ENCODE measurements at places on chromosomes 1 and 21.

GRCh38 chr1:27538793-27539192 is 48.8 kb upstream of the WASF2 start:
- DNase-seq = no peak

GRCh38 chr1:10784998-10785727 is 11.3 kb downstream of the CASZ1 start:
- no peak for DNase-seq

DNA sequence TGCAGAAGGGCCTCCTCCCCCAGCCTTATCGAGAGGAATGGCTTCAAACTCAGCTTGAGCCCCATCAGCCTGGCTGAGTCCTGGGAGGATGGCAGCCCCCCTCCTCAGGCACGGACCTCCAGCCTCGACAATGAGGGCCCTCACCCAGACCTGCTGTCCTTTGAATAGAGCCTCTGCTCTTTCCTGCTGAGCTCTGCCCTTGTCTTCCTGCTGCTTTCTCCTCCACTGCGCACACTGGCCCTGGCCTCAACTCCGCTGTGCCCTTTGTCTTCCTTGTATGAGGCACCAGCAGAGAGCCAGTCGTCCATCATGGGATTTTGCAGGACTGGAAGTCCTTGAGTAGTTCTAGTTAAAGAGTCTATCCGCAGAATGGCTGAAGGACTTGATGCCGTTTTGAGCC is 2.0 kb downstream of the C1orf226 start:
- no peak for DNase-seq

- no peak for DNase-seq
Observed at GRCh38 chr1:236161230-236161629, 18.9 kb downstream of the GPR137B start.

- DNase-seq = peak; percentile 52
Observed at GRCh38 chr1:223189903-223190724, 47.1 kb upstream of the TLR5 start.
